ENCODE measurements at places on chromosomes 13 and 19.
A peak's percentile ranks its signal among the peaks of the same experiment; 100 is the strongest.

DNA sequence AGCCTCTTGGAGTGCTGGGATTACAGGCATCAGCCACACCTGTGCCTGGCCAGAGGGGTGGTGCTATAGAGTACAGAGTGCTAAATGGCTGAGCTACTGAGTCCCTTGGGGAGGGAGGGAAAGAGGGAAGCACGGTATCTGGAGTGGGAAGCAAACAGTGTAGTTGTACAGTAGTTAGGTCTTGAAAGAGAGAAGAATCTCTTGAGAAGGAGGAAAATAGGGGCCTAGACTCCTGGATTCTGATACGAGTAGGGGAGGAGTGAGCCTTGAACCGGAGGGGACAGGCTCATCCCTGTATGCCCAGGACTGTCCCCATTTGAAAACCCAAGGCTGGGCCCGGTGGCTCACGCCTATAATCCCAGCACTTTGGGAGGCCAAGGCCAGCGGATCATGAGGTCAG, 5.1 kb downstream of the MYADM start:
- no peak for DNase-seq

DNA sequence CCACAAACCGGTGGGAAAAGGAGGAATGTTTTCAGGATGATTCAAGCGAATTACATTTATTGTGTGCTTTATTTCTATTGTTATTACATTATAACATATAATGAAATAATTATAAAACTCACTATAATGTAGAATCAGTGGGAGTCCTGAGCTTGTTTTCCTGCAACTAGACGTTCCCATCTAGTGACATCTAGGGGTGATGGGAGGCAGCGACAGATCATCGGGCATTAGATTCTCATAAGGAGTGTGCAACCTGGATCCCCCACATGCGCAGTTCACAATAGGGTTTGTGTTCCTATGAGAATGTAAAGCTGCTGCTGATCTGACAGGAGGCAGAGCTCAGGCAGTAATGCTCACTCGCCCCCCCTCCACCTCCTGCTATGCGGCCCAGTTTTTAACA, 54.5 kb downstream of the SPTBN4 start:
- peak; percentile 31 for DNase-seq

GRCh38 chr13:50668691-50669271, 174.7 kb downstream of the DLEU7 start:
- DNase-seq, result no peak

DNA sequence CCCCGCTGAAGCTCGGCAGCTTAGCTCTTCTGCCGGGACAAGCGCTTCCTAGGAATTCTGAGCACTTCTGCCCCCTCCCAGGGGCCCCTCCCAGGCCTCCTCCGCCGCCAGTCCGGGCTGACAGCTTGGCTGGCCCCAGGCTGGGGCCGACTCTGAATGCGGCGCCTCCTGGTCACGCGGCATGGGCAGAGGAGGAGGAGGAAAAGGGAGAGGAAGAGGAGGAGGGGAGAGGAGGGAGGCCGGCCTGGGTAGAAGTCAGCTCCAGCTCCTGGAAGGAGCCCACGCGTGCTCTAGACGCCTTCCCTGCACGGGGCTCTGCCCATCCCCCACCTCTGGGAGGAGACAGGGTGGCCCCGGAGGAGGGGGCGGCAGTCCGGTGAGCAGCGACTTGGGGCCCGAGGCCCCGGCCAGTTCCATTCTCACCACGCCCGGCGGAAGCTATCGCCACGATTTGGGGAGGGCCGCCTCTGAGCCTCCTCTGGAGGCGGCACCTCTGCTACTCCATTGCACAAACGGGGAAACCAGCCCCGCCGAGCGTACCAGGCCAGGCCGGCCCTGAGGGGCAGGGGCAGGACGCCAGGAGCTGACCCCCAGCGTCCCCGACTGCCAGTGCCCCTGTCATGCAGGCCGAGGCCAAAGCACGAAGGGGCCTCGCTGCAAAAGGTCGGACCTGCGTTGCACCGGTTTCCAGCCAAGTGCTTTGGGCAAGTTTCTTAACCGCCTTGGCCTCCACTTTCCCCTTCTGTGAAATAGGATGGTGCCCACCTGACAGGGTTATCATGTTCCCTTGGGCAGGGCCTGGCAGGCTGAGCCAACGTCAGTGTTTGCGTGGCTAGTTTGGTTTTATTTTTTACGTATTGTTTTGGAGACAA, 31.6 kb downstream of the CCNE1 start:
- peak; percentile 23 for DNase-seq

DNA sequence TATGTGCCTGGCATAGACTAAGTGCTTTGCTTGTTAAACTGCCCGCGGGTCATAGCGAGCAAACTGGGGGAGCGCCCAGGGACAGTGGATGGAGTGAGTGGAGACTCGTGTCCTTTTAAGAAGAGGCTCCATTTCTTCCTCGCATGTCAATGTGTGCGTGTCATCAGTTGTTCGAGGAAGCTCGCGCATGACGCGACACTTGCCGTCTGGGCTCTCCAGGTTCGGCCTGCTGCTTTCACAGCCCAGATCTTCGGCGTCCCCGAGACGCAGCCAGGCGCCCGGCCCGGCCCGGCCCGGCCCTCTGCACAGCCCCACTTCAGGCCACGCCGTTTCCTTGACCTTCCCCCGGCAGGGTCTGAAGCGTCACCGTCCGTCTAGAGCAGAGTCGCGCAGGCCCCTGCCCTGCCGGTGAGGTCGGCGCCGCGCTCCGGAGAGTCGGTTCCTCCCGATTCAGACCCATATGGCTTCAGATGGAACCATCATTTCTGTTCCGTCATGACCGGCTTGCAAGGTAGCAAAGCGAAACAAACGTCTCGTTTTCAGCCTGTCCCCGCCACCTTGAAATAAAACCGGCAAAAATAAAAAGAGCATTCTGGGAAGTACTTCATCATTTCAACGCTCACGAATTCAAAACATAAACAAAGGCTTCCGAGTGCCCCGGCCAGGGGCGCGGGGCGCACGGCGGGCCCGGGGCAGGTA, 599 bp upstream of the ARHGEF7 start:
- peak; percentile 29 for DNase-seq

- DNase-seq, result no peak
Measured at GRCh38 chr13:51714663-51715168, 89.2 kb downstream of the DHRS12 start.

DNA sequence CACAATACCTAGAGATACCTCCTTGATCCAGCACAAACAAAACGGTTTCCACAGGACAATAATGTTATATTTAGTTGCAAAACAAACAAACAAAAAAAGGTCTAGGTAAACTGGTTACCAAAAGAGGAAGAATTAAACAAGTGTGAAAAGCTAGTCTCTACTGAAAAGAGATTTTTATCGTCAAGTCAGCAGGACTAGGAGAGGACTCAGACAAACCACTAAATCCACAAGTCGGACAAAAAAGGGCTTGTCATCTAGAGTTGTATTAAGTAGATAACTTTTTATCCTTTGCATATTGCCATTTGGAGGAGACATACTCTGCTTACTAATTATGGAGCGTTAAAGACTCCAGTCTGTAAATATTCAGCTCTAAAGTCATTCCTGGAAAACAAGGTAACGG, 9.9 kb upstream of the KPNA3 start:
- no peak for DNase-seq

DNA sequence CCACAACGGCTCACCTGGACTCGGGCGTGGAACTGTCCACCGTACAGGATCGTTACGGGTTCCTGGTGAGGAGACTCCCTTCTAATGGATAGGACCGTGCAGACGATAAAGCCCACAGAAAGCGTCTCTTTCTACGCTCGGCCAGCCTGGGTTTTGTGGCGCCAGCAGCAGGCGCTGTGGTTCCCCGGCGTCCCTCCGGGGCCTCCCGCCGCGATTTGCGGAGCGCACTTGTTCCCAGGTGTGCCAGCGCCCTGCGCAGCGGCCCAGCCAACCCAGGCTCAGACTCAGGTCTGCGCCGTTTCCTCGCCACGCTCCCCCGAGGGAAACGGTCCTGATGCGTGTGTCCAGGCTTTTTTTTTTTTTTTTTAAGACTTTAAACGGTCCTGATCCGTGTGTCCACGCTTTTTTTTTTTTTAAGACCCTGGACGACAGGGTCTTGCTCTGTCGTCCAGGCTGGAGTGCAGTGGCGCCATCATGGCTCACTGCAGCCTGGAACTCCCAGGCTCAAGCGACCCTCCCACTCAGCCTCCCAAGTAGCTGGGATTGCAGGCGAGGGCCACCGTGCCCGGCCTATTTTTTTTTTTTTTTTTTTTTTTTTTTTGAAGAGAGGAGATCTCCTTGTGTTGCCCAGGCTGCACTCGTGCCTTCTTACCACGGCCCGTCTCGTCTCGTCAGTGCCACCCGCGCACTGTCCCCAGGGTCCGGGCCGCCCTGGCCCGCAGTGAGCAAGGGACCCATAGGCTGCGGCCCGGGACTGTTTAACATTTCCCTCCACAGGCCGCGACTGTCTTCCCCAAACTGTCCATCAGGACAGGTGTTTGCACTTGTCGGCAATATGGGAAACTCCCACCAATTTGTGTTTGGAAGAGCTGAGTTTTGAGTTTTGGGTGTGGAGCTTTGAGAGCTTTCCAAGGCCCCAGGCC, 23.8 kb downstream of the GJA3 start:
- peak; percentile 62 for DNase-seq

DNA sequence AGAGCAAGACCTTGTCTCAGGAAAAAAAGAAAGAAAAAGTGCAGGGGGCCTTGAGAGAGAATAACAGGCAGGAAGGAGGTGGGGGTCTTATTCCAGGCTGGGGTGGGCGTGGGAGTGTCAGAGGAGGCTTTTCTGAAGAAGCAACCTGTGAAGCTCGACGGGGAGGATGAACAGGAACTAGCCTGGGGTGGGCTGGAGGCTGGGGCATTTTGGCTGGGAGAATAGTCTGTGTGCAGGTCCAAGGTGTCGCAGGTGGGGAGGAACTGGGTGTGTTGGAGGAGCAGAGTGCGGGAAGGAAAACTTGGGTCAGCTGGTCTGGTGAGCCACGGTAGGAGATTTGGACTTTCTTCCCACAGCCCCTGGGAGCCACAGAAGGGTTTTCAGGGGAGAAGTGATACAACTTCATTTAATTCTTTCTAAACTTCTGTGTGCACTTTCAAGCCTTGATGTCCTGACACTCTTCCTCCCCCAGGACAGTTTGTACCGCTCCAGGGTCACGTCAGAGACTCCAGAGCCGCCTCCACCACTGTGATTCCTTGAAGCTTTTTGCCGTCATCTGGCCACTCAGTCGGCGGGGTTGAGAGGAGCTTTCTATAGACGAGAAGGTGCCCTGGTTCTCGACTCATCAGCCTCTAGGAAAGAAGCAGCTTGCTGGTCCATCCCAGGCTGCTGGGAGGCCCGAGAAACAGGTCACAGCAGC, 138.7 kb downstream of the SIPA1L3 start:
- peak; percentile 29 for DNase-seq

DNA sequence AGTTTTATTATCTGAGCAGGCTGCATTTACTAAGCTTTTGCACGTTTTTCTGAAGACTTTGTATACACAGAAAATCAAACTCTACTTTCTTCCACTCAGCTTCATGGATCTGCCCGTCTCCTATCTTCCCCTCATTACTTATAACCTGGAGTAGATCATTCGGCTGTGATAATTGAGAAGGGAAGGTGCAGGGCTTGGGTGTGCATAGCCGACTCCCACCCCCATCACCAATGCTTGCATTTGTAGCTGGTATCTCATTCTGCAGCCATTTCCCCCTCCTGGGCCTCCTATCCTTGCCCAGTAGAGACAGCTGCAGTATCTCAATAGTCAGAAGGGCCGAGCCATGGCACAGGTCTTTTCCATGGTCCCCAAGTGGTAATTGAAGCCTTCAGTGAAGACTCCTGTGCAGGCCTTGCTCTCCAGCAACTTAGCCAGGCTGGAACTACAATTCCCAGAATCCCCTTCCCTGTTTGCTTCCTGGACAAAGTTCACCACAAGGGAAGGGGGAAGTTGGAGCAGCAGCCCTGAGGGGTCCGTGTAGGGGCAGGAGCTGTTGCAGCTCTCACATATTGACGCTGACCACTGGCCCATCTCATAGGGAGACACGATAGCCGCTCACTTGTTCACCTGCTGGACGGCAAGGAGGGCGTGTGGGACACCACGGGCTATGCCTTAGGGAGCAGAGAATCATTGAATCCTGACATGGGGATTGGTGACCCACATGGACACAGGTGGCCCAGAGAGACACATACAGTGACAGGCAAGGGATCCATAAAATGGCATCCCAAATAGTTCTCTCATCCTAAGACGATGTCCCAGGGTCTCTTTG, 2.1 kb upstream of the SIGLEC8 start:
- DNase-seq, result no peak

- DNase-seq, result no peak
Measured at GRCh38 chr13:77306458-77306857, 20.4 kb downstream of the MYCBP2 start.

GRCh38 chr13:111486801-111487200, 166.4 kb downstream of the TEX29 start:
- no peak for DNase-seq

GRCh38 chr13:26618726-26619125, 61.2 kb downstream of the WASF3 start:
- DNase-seq, result no peak

- DNase-seq, result no peak
Measured at GRCh38 chr19:18503971-18504885, 17.6 kb downstream of the ELL start.

GRCh38 chr13:98981369-98982080, 3.7 kb upstream of the DOCK9 start:
- peak; percentile 41 for DNase-seq
